ENCODE measurements at places on chromosomes 2 and 18.

DNA sequence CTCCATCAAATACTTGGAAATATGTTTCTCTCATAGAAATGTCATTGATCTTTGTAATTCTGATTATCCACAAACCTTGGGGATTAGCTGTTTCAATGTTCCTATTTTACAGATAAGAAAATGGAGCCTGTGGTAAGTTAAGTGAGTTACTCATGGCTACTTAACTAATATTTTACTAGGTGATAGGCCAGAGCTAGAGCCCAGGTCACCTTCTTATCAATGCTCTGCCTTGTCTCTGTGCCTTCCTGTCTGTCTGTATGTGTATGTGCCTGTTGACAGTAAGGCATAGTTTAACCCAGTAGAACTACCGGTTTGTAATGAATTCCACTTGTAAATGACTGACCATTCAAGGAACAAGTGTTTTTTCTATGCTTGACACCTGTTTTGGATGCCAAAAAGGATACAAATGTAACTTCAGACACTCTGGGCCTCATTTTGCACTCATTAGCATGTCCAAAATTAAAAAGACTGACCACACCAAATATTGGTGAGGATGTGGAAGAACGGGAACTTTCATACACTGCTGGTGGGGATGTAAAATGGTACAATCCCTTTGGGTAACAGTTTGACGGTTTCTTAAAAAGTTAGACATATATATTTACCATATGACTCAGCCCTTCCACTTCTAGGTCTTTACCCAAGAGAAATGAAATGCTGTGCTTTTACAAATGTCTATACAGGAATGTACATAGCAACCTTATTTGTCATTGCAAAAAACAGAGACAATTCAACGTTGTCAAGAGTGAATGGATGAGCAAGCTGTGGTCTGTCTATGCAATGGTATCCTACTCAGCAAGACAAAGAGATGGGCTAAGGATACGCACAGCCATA, 19.6 kb upstream of the IL1A start:
- peaks cover 7% of the 10 kb centered on the region for H3K27me3 ChIP-seq
- no peak for DNase-seq
- H3K4me3 ChIP-seq, result no peak overlapping the region
- H3K27ac ChIP-seq, result peak overlapping the region; percentile 56
- H3K36me3 ChIP-seq, result peaks cover 11% of the 10 kb centered on the region

DNA sequence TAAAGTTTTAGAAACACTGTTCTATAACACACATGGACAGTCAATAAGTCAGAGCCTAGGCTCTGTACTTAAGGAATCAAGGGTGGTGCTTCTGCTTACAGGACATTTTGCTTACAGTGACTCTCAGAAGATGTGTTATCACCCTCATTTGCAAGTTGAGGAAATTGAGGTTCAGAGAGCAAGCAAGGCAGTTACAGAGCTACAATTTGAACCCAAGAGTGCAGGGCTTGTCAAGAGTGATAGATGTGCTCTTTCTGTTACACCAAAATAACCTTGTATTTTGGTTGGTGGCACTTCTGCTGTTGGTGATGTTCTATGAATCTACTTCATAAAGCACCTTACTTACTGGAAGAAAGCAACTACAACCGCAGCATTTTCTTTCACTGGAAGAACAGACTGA, 170.2 kb downstream of the THADA start:
- DNase-seq, result no peak
- H3K4me1 ChIP-seq, result peaks cover 43% of the 10 kb centered on the region

- no peak overlapping the region for H3K4me3 ChIP-seq
- no peaks in the 10 kb centered on the region for H3K36me3 ChIP-seq
- no peaks in the 10 kb centered on the region for H3K27me3 ChIP-seq
- peaks cover 17% of the 10 kb centered on the region for H3K4me1 ChIP-seq
Measured at GRCh38 chr2:157620956-157621355, 7.7 kb downstream of the ACVR1C start.

DNA sequence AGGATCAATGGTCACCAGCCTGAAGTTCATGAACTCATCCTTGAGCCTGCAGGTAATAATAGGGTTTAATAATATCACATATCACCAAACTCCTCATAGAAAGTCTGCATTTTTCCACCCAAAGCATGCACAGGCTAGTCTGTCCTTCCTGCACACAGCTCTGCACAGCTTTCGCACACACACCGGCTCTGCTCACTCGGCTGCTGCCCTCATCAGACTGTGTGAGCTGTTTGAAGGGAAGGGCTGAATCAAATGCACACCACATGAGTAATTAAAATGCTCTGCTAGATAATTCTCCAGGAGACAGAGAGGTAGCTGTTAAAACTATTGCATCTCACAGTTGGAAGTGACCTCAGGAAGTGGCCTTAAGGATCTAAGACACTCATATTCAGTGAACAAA, 108.4 kb upstream of the YPEL5 start:
- no peaks in the 10 kb centered on the region for H3K4me1 ChIP-seq
- no peaks in the 10 kb centered on the region for H3K36me3 ChIP-seq
- peaks cover 13% of the 10 kb centered on the region for H3K27me3 ChIP-seq
- no peak for DNase-seq

- peaks cover 19% of the 10 kb centered on the region for H3K4me1 ChIP-seq
- H3K4me3 ChIP-seq, result no peak overlapping the region
- peak; percentile 43 for DNase-seq
- H3K27me3 ChIP-seq, result no peaks in the 10 kb centered on the region
- H3K36me3 ChIP-seq, result no peaks in the 10 kb centered on the region
- H3K27ac ChIP-seq, result peak overlapping the region; percentile 7
Measured at GRCh38 chr18:63974991-63975390, 5.1 kb downstream of the SERPINB8 start.

GRCh38 chr2:36464006-36464721, 108.6 kb downstream of the CRIM1 start:
- H3K4me1 ChIP-seq, result no peaks in the 10 kb centered on the region
- H3K27ac ChIP-seq, result no peak overlapping the region
- H3K4me3 ChIP-seq, result no peak overlapping the region
- H3K27me3 ChIP-seq, result no peaks in the 10 kb centered on the region
- no peaks in the 10 kb centered on the region for H3K36me3 ChIP-seq
- DNase-seq, result no peak

DNA sequence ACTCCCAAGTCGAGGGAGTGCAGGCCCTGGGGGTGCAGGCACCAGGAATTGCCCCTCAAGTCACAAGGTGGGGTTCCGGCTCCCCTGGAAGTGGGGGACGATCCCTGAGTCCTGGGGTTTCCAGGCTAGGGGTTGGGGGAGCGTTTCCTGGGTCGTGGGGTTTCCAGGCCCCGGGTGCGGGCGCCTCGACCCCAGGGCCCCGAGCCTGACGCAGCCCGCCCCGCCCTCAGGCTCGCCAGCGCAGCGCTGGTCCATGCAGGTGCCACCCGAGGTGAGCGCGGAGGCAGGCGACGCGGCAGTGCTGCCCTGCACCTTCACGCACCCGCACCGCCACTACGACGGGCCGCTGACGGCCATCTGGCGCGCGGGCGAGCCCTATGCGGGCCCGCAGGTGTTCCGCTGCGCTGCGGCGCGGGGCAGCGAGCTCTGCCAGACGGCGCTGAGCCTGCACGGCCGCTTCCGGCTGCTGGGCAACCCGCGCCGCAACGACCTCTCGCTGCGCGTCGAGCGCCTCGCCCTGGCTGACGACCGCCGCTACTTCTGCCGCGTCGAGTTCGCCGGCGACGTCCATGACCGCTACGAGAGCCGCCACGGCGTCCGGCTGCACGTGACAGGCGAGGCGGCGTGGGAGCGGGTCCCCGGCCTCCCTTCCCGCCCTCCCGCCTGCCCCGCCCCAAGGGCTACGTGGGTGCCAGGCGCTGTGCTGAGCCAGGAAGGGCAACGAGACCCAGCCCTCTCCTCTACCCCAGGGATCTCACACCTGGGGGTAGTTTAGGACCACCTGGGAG, 12.0 kb downstream of the SIGLEC15 start:
- peaks cover 7% of the 10 kb centered on the region for H3K4me1 ChIP-seq
- no peaks in the 10 kb centered on the region for H3K36me3 ChIP-seq
- DNase-seq, result peak; percentile 60

DNA sequence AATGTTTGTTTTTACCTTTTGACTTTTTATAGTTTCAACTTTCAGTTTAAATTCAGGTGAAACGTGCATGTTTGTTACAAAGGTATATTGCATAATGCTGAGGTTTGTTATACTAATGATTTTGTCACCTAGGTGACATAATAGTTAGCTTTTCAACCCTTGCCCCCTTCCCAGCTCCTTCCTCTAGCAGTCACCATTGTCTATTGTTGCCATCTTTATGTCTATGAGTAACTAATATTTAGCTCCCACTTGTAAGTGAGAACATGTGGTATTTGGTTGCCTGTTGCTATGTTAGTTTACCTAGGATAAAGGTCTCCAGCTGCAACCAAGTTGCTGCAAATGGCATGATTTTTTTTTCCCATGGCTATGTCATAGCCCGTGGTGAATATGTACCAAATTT, 322.3 kb upstream of the SETBP1 start:
- DNase-seq, result no peak
- no peak overlapping the region for H3K4me3 ChIP-seq
- no peak overlapping the region for H3K27ac ChIP-seq
- no peaks in the 10 kb centered on the region for H3K4me1 ChIP-seq

GRCh38 chr2:101815739-101816391, 118.4 kb downstream of the MAP4K4 start:
- H3K36me3 ChIP-seq, result peaks cover 28% of the 10 kb centered on the region
- H3K4me1 ChIP-seq, result peaks cover 36% of the 10 kb centered on the region
- no peaks in the 10 kb centered on the region for H3K27me3 ChIP-seq
- DNase-seq, result no peak
- no peak overlapping the region for H3K4me3 ChIP-seq
- no peak overlapping the region for H3K27ac ChIP-seq

- H3K27ac ChIP-seq, result no peak overlapping the region
- H3K36me3 ChIP-seq, result no peaks in the 10 kb centered on the region
- no peak for DNase-seq
- no peak overlapping the region for H3K4me3 ChIP-seq
- peaks cover 20% of the 10 kb centered on the region for H3K27me3 ChIP-seq
Measured at GRCh38 chr2:106205488-106205887, 11.4 kb upstream of the UXS1 start.

DNA sequence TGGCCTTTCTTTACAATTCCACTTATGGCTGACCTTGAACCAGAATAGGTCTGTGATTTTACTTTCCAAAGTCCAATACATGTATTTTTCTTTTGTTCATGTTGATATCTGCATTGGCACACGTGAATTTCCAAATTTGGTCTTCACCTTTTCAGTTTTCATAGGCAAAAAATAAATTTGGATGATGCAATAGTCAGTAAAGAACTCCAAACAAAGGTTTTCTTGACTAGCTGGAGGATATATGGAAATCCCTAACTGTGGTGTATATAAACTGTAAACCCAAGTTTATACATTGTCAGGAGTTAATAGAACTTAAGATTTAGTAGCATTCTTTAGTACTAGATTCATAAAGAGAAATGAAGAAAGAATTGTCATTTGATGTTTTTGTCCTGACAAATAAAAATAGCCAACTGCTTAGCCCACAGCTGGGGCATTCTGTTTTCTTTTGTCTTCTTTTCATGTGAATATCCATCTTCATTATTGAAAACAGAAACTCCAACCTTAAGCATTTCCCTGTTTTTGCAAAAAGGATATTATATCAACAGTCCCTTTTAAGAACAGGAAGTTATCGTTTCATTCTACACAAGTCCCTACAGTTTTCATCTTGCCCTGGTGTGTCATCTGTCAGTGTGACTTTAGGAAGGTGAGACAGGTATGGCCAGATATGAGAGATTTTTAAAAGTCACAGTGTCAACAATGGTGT, 132.9 kb downstream of the BCL2 start:
- H3K4me3 ChIP-seq, result no peak overlapping the region
- no peaks in the 10 kb centered on the region for H3K27me3 ChIP-seq
- peak overlapping the region; percentile 4 for H3K27ac ChIP-seq
- H3K36me3 ChIP-seq, result peaks cover 61% of the 10 kb centered on the region

DNA sequence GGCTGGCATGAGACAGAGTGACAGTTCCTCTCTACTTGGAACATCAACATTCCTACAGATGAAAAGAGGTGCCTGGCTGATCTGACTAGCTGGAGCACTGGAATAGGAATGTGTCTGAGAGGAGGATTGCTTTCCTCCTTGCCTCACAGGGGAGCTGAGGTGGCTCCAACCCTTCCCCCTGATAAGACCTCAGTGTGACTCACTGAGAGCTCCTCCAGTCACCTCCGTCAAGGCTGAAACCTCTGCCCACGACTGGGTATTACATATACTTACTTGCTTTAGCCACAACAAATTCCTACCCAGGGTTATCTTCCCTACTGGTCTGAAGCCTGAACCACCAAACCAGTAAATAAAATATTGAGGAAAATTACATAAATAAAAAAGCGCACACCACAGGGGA, 342.7 kb upstream of the REG3G start:
- no peaks in the 10 kb centered on the region for H3K27me3 ChIP-seq
- DNase-seq, result no peak
- H3K27ac ChIP-seq, result no peak overlapping the region
- no peaks in the 10 kb centered on the region for H3K36me3 ChIP-seq
- H3K4me3 ChIP-seq, result no peak overlapping the region

- H3K4me1 ChIP-seq, result no peaks in the 10 kb centered on the region
- peaks cover 8% of the 10 kb centered on the region for H3K27me3 ChIP-seq
- DNase-seq, result no peak
- no peaks in the 10 kb centered on the region for H3K36me3 ChIP-seq
- no peak overlapping the region for H3K27ac ChIP-seq
Measured at GRCh38 chr2:239579081-239579480, 178.3 kb upstream of the HDAC4 start.

GRCh38 chr2:75952173-75952572, 241.5 kb upstream of the GCFC2 start:
- no peak for DNase-seq
- no peaks in the 10 kb centered on the region for H3K36me3 ChIP-seq
- no peaks in the 10 kb centered on the region for H3K27me3 ChIP-seq
- no peaks in the 10 kb centered on the region for H3K4me1 ChIP-seq
- H3K27ac ChIP-seq, result no peak overlapping the region

- DNase-seq, result no peak
- H3K4me1 ChIP-seq, result no peaks in the 10 kb centered on the region
- H3K36me3 ChIP-seq, result no peaks in the 10 kb centered on the region
- no peak overlapping the region for H3K27ac ChIP-seq
- peaks cover 30% of the 10 kb centered on the region for H3K27me3 ChIP-seq
Measured at GRCh38 chr2:41832218-41832617, 215.6 kb upstream of the PKDCC start.

DNA sequence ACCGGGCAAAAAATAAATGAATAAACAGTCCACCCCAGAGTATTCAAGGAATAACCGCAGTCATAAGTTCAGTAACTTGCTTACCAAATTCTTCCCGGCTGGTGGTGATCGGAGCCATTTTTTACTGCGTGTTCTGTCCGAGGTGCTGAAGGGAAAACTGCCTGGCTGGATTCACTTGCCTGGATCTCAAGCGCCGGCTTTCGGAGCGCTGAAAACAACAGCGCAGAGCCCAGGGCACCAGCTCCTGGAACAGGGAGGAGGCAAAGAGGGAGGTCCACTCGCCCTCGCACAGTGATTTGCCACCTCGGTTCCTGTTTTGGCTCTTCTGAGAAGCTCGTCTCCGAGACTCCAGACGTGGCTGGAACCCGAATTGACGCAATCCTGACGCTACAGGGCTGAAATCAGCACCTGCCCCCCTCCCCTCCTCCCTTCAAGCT, at the start of gene SYT4:
Gene SYT4 (minus strand): TSS at position 327 of the 437 bp plus-strand sequence. CDS start 209 bp downstream, at position 118.
- H3K4me3 ChIP-seq, result no peak within 1 kb of the TSS
- no peak within 1 kb of the TSS for H3K27ac ChIP-seq
- no peaks in the 10 kb centered on the region for H3K4me1 ChIP-seq
- H3K27me3 ChIP-seq, result peaks cover 5% of the 10 kb centered on the region
- H3K36me3 ChIP-seq, result no peaks in the 10 kb centered on the region
- no peak for DNase-seq

- H3K4me3 ChIP-seq, result no peak overlapping the region
- peak; percentile 49 for DNase-seq
- peaks cover 26% of the 10 kb centered on the region for H3K4me1 ChIP-seq
- H3K27me3 ChIP-seq, result peaks cover 25% of the 10 kb centered on the region
- H3K36me3 ChIP-seq, result no peaks in the 10 kb centered on the region
- peak overlapping the region; percentile 85 for H3K27ac ChIP-seq
Measured at GRCh38 chr2:20424300-20425290, 22.3 kb upstream of the RHOB start.

Measured in activated naive CD4-positive, alpha-beta T cell treated with anti-CD3 and anti-CD28 coated beads, Interleukin-2, amount 10 ng/mL, durations not matched to agents 7 days and 5 days (primary cell).